ENCODE measurements at places on chromosomes 11 and 22. TPM values are rescaled to one million over a fixed set of nuclear protein-coding genes. Genes with fewer than 3 reads are reported as not detected.

The CD3E gene
- total RNA-seq = 413 TPM

The CD3D gene
- total RNA-seq = 265 TPM

The OR5T2 gene
- not detected for total RNA-seq

The UNC93B1 gene
- total RNA-seq = 14.4 TPM

The NXPE1 gene
- total RNA-seq = not detected

All from CD8-positive, alpha-beta T cell (primary cell).